ENCODE measurements at places on chromosomes 3 and 15.

GRCh38 chr15:60392601-60392985 is 5.2 kb downstream of the ANXA2 start:
- peak; percentile 72 for DNase-seq

DNA sequence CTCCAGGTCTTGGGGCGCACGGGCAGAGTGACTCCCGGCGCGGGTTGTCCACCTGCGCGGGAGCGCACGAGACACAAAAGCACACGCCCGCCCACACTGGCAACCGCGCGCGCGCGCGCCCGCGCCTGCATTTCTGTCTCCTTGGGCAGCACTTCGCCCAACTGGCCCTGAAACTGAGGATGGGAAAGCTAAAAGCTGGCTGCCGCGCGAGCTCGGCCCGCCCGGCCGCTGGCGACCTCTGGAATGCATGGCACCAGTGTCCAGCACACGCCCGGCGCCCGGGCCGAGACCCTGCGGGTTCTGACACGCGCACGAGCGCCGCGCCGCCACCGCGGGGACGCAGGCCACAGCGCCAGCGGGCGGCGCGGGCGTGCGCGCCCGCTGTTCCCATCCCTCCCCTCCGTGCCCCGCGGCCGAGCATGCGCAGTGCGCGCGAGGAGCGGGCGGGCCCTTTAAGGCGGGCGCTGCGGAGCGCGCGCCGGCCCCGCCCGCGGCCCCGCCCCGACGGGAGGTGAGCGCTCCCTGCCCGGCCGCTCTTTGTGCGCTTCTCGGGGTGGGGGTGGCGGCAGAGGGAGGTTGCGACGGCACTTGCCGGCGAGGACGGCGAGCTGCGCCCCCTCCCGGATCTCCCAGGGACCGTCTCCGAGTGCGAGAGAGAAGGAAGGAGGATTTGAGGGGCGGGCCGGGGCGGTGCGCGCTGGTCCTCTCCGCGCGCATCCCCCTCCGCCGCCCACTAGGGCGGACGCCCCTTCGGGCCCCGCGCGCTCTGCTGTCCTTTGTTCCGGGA is 1.0 kb upstream of the MEX3B start:
- DNase-seq, result peak; percentile 86

- no peak for DNase-seq
These were observed 943.6 kb downstream of the DIPK2A start for GRCh38 chr3:144915202-144915601.

DNA sequence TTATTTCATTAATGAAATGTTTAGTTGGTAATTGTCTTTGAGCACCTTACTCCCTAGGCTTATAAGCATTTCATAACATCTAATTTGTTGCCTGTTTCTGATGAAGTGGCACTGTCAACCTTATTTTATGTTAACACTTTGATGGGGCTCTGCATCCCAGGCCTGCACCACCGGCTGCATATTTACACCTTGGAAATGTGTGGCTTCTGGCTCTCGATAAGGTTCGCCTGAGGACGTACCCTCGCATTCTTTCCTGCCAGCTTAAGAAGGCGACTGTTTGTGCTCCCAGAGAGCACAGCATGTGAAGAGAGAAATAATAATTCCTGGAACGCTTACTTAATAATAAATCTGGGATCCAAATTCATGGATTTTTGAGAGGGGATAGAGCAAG is 763.3 kb upstream of the CFAP20DC start:
- no peak for DNase-seq

GRCh38 chr15:90877315-90877714 is 7.0 kb upstream of the FES start:
- DNase-seq, result no peak

- DNase-seq, result no peak
These were observed 24.8 kb upstream of the MEIS2 start for GRCh38 chr15:37125143-37125542.

GRCh38 chr3:98945101-98945524 is 43.6 kb upstream of the DCBLD2 start:
- no peak for DNase-seq

- no peak for DNase-seq
These were observed 21.2 kb downstream of the ADAMTS7 start for GRCh38 chr15:78790027-78790426.

- no peak for DNase-seq
These were observed 19.5 kb upstream of the EID1 start for GRCh38 chr15:48858401-48858800.

GRCh38 chr15:51876169-51876568 is 46.7 kb downstream of the TMOD3 start:
- no peak for DNase-seq

DNA sequence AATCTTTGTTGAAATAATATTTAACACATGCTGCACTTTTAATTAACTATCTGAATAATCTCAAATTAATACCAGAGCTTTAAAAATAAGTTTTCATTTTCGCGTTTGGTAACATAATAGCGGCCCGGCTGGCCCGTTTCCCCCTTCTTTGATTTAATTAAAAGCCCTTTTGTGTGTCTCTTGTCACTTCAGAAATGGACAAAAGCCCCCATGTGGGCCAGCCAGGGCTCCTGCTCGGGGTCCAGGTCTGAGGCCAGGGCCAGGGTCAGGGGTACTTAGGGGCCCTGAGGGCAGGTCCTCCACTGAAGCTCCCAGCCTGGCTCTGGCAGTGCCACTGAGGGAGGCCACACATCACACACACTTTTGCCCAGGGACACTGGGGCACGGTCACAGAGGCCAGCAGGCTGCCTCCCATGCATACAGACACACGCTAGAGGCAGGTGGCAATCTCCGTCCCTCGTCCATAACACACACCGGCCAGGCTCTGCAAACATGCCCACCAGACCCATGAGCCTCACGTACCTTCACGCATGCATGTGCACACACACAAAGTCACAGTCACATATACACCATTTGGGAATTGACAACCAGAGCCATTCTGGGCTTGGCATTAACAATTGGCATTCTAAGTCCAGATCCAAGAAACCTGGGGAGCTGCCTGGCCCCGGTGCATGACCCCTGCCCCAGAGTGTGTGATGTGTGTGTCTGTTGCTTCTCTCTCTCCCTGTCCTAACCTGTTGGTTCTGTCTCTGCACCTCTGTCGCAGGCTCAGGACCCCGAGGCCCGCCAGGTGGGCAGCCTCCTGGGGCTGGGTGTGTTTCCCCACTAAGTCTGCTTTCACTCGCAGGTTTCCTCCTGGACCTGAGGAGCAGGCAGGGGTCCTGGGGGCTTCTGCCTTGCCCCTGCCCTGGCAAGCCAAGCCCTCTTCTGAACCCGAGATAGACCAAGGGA is 38.5 kb downstream of the DNAJB8 start:
- DNase-seq, result no peak

DNA sequence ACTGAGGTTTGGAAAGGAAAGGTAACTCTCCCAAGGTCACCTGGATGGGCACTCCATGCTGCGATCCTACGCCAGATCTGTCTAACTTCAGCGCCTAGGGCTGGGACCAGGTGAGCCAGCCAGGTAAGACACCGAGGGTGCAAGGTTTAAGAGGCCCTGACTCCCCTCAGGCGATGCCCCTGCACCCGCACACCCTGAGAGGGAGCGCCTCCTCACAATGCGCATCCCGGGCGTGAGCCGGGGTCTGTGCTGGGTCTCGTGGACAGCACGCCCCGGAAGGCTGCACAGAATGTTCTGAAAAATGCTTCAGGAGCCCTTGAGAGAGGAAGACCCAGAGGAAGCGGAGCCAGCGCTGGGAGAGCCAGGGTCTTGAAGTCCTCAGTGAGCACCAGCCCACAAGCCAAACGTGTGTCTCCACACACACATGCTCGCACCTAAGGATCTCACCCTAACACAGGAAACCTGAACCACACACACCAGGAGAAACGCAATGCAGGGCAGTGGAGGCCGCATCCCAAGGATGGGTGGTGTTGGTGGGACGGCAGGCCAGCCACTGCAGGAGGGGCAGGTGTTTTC is 142.0 kb downstream of the ADAMTS17 start:
- no peak for DNase-seq

- no peak for DNase-seq
These were observed 54.7 kb downstream of the ST8SIA2 start for GRCh38 chr15:92448370-92448769.

DNA sequence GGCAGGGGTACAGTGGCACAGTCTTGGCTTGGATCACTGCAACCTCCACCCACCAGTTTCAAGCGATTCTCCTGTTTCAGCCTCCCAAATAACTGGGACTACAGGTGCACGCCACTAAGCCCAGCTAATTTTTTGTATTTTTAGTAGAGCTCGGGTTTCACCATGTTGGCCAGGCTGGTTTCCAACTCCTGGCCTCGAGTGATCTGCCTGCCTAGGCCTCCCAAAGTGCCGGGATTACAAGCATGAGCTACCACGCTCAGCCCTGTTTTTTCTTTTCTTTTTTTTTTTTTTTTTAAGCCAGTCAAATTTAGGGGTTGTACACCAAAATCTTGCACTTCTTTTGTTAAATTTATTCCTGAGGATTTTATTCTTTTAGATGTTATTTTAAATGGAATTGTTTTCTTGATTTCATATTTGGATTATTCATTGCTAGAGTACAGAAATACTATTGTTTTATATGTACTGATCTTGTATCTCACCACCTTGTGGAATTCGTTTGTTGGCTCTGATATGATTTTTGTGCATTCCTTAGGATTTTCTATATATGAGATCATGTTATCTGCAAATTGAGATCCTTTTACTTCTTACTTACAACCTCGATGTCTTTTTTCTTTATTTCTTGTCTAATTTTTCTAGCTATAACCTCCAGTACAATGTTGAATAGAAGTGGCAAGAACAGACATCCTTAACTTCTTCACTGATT is 65.6 kb downstream of the ZNF609 start:
- DNase-seq, result no peak

- no peak for DNase-seq
These were observed 183.1 kb upstream of the TLE3 start for GRCh38 chr15:70280781-70281180.

- peak; percentile 87 for DNase-seq
These were observed 12.4 kb upstream of the RAB11A start for GRCh38 chr15:65856821-65857455.

DNA sequence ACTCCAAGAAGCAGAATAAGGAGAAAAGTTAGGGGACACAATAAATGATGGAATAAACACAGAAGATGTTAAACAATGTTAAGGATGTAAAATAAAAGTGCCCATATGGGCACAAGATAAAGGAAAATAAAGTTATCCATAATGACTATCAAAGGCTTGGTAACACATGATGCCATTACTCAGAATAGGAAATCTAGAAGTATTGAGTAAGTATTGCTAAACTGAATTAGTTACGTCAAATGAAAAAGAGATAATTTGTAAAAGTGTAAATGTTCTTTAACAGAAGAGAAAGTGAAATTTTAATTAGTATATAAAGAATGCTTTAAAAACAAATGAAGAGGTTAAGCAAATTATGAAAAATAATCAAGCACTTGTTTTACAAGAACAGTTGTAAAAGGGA is 6.7 kb downstream of the COPS2 start:
- DNase-seq, result no peak

DNA sequence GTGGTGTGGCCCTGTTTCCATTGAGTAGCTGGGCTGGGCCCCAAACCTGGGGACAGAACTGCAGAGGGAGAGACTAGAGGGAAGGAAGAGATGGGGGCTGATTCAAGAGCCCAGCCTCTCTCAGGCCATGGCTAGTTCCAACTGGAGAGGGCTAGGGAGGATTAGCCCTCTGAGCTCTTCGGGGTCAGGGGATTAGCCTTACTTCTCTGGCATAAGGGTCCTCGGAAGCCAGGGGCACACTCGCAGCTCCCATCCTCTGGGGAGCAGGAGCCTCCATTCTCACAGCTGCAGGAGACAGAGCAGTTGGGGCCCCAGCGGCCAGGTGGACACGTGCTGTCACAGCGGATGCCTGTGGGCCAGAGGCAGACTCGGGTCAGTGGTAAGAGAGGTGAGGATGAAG is 53.3 kb downstream of the RAB11A start:
- DNase-seq, result no peak

GRCh38 chr3:197828-198491 is 1.4 kb downstream of the CHL1 start:
- DNase-seq, result no peak

DNA sequence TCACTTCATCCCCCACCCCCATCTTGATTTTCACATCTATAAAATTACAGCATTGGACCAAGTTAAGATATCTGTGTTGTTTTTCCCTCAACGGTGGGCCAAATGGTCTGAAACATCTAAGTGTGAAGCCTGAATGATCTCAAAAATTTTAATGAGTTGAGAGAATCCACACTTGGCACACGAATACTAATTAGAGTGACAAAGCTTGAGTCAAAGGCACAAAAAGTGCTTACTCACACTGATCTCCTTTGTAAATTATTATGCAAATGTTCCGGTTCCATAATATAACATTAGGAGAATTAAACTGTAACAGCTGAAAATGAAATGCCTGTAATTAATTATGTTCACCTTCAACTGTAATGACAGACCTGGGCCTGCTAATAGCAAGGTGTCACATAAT is 33.6 kb downstream of the GPR176 start:
- no peak for DNase-seq

GRCh38 chr3:179560791-179561190 is 1.9 kb upstream of the ACTL6A start:
- DNase-seq, result no peak

- DNase-seq, result no peak
These were observed 972.8 kb downstream of the PLOD2 start for GRCh38 chr3:145188079-145188770.

- peak; percentile 25 for DNase-seq
These were observed 36.0 kb downstream of the TSPAN3 start for GRCh38 chr15:77034695-77035489.

DNA sequence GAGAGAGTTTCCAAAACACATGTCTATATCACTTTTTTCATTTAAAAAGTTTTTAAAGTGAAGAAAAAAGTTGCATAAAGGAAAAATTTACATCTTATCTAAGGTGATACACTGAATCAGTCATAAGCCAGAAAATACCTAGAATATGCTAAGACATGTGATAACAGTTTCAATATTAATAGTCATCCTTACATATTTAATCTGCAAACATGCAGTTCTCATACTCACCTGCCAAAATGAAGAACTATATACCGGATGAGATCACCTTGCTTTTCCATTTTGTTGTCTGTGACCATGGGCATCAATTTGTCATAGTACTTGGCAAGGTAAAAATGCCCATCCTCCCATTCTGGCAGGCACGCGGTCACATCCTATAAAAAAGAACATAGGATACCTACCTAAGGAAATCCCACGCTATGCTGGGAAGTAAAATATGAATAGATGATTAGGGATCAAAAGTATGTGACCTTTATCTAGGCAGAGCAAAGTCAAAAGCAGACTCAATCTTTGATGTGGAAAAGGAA is 37.1 kb upstream of the XRN1 start:
- no peak for DNase-seq

- no peak for DNase-seq
These were observed 11.3 kb upstream of the P2RY12 start for GRCh38 chr3:151395806-151396205.

GRCh38 chr3:33798113-33798417 is 365 bp upstream of the PDCD6IP start:
- DNase-seq, result no peak

GRCh38 chr3:44419923-44420650 is 57.4 kb downstream of the ZNF445 start:
- no peak for DNase-seq

GRCh38 chr15:90790057-90790456 is 72.9 kb downstream of the BLM start:
- DNase-seq, result no peak

Data from CD4-positive, alpha-beta T cell treated with Interleukin-15 for 4 hours (primary cell).